T-helper 22 cell (primary cell): ENCODE measurements at places on chromosomes 13 and 19.

- no peak for DNase-seq
Observed at GRCh38 chr13:110503037-110503901, 58.3 kb downstream of the RAB20 start.

DNA sequence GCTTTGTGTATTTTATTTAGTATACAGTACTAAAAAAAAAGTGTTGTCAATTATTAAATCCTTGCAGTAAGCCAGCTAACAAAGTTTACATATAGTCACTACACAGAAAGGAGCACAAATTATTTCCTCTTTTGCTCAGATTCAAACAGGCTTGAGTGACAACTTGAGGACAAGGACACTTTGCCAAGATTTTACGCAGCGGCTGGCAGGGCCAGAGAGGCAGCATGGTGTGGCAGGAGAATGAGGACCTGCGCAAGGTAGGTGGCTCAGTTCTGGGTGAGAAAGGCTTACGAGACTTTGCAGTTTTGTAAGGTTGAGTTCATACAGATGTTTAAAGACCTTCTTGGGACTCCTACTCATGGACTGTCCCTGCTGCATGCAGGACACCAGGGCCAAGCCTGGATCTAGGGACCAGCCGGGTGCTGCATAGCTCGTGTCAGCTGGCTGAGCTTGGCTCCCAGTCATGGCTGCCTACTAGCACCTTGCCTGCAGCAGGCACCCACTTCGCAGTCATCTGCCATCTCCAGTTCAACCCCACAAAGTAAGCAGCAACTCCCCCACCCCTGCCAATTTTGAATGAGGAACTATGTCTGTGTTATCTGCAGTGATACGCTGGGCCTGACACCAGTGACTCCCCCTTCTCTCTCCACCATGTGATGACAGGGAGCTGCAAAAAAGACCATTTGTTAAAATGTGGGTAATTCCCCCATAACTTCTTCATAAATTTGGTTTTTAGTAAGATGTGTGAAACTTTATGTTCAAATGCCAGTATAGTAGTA lies 3.7 kb upstream of the TUBA3C start:
- DNase-seq: no peak

DNA sequence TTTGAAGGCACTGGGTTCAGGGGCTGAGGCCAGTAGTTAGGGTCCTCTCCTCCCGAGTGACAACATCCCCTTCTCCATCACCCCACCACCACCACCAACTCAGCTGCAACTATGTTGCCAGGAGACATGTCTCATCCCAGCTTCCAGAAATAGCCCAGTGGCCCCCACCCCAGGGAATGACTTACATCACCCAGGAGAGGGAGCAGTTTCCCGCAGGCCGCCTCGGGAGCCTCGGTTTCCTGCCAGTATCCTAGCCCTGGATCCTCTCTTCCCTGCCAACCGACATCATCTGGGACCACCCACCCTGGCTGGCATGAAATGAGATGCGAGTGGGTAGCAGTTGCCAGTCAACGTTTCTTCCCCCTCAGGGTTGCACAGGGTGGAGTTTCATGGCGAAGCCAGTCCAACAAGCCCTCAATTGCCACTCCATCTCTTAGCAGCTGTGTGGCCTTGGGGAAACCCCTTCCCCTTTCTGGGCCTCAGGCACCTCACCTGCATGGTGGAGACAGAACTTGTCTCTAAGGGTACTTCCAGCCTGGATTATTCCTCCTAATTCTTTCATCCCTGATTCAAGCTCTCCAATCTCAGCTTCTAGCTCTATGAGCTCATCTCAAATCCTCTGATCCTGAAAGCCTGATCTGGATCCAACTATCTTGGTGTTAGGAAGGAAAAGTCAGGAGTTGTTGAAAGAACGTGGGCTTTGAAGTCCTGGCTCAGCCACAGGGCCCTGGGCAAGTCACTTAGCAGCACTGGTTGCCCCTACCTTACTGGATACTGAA lies 3.9 kb upstream of the GSK3A start:
- no peak for DNase-seq

DNA sequence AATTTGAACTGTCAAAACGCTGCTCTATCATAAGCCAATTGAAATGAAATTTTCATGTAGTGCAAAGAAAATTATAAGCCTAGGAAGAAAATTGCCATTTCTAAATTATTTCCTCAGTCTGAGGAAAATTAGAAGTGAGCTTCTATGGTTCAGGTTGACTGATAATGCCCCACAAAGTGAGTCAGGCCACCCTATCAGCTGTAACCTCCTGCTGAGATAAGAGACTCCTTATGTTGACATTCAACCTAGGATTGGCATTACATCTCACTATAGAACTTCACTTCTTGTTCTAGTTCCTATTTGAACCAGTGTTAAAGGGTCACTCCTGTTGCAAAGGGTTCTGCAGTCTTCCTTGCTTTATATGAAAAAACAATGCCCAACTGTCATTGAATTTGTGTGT lies 32.6 kb upstream of the RFC3 start:
- no peak for DNase-seq

- DNase-seq: no peak
Observed at GRCh38 chr13:74004109-74004508, 130.1 kb downstream of the KLF12 start.

DNA sequence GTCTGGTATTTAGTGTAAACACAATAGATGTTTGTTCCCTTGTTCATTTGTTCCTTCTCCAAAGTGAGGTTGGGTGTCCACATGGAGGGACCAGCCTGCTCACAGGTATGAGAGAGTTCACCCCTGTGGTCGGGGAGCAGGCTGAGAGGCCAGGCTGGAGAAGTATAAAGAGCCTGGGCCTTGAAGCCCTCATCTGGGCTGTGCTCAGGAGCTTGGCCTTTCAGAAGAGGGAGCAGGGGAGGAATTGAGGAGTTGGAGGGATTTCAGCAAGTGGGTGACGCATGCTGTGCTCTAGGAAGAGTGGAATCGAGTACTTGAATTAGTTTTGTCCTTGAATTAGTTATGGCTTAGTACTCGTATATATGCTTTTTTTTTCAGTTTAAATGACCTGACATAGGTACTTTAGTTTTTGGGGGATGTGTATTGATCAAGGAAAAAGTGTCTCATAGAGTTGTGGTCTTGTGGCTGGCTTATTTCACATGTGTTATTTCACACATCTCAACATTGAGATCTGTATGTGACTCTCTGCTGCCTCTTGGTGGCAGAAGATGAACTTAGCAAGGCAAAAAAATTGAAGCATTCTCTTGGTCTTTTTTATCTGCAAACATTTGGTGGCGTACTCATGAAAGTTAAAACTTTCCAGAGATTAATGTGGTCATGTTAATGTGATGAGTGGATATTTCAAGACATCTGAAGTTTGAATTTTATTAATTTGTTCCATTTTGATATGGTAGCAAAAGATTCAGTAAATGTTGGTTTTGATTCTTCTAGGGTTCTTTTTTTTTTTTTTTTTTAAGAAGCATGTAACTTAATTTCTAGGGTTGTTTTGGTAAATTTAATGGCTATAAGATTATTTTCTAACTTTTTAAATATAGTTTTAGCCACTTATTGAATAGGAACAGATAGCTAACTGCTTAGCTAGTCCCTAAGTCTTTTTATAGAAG lies 54.3 kb downstream of the SLAIN1 start:
- no peak for DNase-seq

DNA sequence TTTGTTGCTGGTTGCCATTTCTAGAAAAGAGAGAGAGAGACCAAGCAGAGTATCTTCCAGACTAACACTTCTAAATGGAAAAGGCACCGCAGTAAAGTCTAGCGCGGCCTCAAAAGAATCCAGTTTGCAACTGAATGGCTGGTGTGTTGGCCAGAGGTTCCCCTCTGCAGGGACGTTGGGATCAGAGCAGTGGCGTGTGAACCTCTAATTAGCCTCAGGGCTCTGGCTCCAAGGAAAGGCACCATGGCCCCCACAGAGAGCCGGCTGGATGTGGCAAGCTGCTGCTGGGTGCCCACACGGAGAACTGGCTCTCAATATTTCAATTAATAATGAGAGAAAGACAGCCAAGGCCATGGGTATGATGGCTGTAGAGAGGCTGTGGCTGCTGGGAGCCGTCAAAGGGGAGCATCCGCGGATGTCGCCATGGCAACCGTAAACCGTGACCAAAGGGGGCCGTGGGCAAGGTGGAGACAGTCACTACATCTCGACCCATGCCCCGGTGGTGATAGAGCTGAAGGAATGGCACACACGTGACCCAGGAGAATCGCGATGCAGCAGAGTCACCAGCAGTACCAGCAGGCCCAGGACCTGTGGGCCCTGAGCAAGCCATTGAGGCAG lies 9.5 kb downstream of the VSTM2B start:
- no peak for DNase-seq

GRCh38 chr13:34863360-34864135 lies 78.5 kb upstream of the NBEA start:
- no peak for DNase-seq

DNA sequence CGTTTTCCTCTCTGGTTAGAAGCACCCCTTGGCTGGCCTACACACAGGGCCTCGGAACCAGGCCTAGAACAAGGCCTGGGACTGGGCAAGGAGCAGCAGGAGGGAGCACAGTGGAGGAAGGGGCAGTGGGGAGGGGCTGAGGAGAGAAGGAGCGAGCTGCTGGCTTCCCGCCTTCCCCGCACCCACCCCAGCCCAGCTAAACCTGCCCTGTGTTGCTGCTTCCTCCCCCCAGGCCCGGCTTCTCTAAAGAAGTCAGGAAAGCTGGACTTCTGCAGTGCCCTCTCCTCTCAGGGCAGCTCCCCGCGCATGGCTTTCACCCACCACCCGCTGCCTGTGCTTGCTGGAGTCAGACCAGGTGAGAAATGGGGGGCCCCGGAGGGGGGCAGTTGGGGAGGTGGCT lies 24.3 kb downstream of the LYL1 start:
- no peak for DNase-seq

DNA sequence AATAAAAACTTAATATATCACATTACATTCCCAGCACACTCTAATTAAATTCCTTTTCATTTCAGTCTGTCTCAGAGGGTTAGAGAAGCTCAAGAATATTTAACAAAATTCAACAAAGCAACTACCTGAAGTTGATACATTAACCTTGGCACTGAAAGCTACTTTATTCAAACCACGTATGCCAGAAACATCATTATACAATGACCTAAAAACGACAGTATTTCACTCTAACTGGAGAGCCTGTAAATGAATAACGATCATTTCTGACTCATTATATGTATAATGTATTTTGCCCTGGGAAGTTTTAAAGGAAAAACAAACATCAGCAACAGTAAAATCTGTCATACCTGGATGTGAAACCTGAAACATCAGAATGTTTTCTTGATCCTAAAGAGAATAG lies 270.1 kb downstream of the SLITRK5 start:
- DNase-seq: no peak

DNA sequence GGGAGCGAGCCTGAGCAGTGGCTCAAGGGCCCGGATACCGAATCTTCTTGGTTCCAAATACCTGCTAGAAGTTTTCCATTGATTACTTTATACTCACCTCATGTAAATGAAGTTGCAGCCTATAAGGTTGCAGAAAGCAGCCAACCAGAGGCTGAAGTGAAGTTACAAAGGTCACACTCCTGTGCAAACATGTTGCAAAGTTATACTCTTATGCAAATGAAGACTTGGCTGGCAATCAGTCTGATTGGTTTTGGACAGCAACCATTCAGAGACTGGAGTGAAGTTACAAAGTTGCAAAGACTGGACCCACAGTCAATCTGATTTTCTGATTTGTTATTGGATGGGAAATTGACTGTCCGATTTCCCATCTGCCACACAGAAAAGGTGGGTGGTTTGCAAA lies 152.5 kb downstream of the GGACT start:
- DNase-seq: no peak

DNA sequence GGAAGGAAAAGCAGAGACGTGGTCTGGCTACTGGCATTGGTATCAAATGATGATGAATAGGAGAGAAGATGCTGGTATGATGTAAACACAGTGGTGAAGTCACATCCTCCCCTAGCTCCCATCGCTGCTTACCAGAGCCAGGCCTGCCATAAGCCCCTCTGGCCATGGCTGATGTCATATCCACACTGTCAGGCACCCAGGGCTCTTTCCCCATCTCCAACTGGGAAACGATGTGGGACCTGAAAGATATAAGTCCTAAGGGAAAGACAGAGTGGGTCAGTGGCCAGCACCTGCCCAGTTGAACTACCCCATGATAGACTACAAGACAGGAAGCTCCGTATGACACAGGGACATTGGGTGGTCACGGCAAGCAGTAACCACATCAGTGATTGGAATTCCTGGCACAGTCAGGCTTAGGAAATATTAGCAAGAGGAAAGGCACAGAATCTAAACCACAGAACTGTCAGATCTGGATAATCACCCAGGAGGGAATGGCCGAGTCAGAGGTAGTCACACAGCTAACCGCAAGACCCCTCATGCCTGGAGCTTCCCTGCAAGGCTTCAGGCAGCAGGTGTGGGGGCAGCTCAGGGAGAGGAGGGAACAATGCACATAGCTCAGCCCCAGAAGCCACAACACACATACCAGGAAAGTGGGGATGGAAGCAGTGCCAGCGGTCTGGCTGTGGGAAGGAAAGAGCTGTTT lies 3.8 kb downstream of the ZNF792 start:
- no peak for DNase-seq

DNA sequence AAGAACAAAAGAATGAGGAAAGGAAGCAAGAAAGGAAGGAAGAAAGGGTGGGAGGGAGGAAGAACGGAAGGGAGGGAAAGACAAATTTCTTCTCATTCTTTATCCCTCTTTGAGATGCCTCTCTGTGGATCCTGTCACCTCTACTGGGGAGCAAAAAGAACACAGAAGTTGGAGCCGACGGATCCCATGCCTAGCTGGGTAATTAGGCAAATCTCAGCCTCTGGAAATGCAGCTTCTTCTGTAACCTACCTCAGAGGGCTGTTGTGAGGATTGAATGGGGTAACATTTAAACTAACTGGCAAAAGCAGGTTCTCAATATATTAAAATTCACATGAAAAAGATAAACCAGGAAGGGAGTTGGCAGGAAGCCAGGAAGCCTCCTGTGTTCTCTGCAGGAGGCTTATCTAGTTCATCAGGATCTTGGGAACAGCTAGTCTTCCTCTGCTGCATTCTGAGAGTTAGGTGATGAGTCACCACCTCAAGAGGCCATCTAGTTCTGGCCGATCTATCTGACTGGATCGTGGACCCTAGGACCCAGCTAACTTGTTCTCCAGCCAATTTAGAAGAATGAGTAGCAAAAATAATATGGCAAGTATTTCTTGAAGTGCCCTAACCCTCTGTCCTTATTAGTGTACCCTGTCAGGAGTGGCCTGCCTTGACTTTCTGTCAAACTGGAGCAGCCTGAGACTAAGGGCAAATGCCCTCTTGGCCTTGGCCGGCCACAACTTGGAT lies 15.2 kb upstream of the CPB2 start:
- DNase-seq: no peak

DNA sequence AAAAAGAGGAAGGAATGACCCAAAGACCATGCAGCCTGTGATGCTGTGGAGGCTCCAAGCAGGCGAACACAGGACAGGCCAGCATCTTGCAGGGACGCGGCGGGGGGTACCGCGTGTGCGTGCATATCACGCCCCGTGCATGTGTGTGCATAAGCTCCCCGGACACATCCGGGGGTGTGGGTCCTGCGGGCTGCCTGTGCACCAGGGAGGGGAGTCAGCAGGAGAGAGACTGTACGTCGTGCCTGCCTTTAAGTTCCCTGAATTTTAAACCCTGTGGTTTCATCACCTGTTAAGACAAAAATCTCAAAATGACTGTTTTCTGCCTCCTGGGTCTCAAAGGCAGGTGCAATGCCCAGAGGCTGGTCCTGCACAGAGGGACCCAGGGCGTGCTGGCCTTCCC lies 16.6 kb downstream of the ADAT3 start:
- DNase-seq: no peak

GRCh38 chr19:8462571-8462970 lies 17.8 kb downstream of the HNRNPM start:
- DNase-seq: no peak

- no peak for DNase-seq
Observed at GRCh38 chr19:55042688-55043087, 4.6 kb upstream of the GP6 start.
